Posterior cingulate gyrus (tissue), 11 donors: ENCODE measurements at places on chromosomes 5 and 9.

DNA sequence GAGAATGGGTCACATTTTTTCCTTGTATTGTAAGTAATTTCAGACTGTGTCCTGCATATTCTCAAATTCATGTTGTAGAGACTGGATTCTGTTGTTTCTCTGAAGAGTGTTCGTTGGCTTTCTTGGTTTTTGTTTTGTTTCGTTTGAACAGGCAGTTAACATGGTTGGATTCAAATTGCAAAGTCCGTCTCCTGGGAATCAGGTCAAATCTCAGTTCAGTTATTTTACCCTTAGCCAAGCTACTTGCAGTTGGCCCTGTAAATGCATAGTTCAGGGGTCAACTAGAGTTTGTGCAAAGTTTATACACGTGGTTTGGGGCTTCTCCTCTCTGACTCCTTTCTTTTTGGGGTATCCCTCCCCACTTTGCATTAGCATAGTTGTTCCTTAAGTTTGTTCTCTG, 21.7 kb upstream of the FBXW11 start:
- no peak for DNase-seq

DNA sequence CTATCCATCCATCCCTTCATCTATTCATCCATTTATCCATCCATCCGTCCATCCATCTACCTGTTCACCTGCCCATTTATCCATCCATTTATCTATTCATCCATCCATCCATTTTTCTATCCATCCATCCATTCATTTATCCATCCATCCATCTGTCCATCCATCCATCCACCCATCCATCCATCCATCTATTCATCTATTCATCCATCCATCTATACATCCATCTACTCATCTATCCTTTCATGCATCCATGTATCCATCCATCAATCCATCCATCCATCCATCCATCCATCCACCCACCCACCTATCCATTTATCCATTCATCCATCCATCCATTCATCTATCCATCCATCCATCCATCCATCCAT, 10.8 kb downstream of the COL27A1 start:
- DNase-seq = no peak

DNA sequence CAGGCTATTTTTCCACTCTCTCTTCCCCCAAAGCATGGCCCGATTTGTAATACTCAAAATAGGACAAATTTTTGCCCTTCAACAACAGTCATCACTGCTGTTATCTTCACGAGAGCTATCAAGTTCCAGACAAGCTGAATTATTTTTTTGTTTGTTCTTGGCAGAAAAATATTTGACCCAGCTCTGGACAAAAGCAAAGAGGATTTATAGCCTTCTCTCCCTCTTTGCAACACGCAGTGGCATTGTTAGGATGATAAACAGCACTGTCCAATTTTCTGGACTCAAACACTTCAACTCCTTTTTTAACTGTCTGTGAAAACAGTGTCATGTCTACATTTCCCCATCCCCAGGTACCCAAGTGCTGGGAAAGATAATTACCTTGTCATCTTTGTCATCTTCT, 160.3 kb downstream of the SLF1 start:
- no peak for DNase-seq

DNA sequence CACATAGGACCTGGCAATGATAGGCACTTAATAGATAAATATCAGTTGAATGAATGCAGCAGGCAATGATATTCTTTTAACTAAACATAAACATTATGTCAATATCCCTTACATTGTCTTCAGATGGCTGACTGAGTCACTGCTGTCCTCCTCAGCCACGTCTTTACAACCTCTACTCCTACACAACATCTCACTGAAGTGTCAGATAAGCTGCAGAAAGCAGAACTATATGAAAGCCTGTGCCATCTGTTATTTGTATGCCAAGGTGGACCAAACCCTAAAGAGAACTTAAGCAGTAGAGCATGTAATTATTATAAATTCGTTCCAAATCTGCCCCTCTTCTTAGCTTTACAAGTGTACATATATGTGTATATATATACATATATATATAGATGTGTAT, 271.2 kb downstream of the RASEF start:
- no peak for DNase-seq

- DNase-seq = no peak
Observed at GRCh38 chr5:39177631-39177964, 41.8 kb downstream of the FYB1 start.

DNA sequence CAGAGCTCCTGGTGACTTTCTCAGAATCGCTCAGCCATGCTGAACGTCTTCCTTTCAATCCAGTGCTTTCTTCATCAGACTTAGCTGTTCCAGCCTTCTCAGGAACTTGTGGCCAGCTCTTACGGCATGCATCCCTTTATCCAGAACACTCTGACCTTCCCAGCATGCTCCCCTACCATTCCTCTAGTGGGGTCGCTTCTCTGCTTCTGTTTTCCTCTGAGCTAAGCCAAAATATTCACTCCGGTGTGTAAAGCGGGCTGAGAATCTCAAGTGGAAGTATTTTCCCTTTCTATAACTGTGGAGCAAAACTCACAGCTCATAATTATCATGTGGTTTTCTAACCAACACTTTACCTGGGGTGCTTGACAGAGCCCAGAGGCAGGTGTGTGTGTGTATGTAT, 6.2 kb downstream of the DCANP1 start:
- DNase-seq = no peak

GRCh38 chr5:180436275-180436674, 57.9 kb upstream of the CNOT6 start:
- DNase-seq = no peak

DNA sequence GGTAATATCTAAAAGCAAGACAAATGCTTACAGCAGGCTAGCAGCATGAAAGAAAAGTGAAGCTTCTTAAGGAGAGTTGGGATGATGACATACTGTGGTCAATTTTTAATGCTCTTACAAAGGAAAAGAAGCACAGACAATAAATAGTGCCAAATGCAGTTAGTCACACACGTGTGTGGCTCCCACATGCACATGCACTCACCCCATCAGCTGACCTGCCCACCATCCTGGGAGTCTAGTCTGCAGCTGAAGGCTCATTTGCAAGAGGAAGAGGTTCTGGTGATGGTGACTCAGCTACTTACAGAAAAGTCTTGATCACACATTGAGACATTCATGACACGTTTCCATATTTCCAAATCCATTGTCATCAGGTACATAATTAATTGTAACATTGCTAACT, 129.3 kb downstream of the MRPL36 start:
- DNase-seq = peak; percentile 16

DNA sequence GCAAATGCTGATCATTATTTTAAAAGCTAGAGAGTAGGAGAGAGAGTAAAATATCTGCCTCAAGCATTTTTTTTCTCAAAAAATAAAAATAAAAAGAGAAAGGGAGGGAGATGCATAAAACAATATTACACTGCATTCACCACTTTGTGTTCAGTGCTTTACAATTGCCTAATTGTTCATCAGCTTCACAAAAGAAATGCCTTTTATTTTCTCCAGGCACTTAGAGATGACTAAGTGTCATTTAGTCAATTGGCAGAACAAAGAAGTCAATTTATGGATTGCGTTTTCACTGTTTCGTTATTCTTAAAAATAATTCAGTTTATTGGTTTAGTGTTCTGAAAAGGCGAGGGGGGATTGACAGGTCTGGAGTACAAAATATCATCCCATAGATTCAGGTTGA, 232.5 kb upstream of the CCNH start:
- DNase-seq = no peak

DNA sequence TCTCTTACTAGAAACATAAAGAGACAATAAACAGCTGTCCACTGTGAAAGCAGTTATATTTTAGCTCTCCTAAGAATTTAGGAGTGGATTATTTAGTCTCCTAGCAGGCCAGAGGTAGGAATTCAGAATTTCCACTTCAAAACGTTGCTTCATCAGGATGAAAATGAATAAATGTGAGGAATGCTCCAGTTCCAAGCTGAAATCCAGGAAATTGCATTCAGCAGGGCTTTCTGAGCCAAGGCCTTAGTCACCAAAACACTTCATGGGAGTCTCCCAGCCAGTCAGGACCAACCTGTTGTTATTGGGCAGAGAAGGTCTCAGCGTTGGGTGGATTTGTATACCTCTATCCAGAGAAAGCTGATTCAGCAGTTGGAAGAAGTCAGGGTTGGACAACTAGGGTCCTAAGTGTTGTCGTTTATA, 1040.3 kb downstream of the TLE1 start:
- DNase-seq = peak; percentile 31

- DNase-seq = no peak
Observed at GRCh38 chr9:113563826-113564497, 100.4 kb downstream of the RGS3 start.

DNA sequence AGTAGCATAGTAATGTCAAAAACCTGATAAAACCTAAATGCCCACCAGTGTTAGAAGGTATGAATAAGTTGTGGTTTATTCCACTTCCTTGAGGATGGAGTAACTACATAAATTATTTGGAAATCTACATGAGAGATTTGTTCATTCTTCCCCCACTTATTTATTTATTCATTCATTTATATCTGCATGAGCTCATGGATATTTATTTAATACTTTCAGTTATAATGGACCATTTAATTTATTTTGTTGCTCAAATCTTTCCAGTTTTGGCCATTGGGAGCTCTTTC, 223.8 kb upstream of the S1PR3 start:
- DNase-seq = no peak

- DNase-seq = peak; percentile 40
Observed at GRCh38 chr9:95313010-95313498, 4.5 kb downstream of the FANCC start.

GRCh38 chr5:29516224-29516623, 1677.3 kb upstream of the CDH6 start:
- no peak for DNase-seq

GRCh38 chr5:143057580-143057999, 287.4 kb downstream of the ARHGAP26 start:
- DNase-seq = no peak

DNA sequence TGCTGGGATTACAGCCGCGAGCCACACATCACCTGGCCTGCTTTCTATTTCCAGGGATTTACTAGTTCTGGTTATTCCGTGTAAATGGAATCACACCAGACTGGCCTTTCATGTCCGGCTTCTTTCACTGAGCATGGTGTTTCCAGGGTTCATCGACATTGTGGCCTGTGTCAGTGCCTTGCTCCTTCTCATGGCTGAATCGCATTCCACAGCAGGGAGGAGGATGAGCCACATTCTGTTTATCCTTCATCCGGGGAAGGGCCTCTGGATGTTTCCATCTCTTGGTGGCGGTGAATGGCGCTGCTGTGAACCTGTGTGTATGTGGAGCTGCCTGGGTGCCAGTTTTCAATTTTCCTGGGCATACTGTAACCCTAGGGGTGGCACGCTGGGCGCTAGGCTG, 58.7 kb upstream of the RNU6ATAC start:
- no peak for DNase-seq

DNA sequence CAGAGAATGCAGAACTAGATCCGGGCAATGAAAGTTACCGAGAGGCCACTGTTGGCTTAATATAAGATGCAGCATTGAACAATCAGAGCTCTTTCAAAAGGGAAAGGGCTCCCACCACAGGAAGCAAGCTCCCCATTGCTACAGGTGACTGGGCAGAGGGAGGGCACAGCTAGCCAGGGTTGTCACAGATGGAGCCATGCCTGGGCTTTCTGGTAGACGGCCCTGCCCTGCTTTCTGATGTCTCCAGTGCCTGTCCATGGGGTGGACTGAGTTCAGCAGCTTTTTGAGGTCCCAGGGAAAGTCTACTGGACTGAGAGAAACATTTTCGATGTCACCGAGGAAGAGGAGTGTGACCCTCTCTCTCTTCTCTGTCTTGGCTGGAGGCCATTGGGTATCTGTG, 14.1 kb downstream of the RGS3 start:
- DNase-seq = no peak

DNA sequence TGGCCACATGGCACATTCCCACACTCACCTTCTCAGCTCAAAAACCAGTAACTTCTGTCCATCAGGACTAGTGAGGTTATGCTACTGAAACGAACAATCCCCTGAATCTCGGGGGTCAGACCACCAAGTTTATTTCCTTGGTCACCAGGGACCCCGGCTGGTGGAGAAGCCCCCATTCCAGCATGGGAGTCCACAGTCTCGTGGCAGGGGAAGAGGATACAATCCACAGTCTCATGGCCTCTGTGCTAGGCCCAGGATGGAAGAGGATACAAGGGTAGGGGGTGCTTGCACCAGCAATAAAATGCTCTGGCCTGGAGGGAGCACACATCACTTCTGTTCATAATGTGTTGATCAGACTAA, 7.4 kb upstream of the CARD19 start:
- DNase-seq = no peak

DNA sequence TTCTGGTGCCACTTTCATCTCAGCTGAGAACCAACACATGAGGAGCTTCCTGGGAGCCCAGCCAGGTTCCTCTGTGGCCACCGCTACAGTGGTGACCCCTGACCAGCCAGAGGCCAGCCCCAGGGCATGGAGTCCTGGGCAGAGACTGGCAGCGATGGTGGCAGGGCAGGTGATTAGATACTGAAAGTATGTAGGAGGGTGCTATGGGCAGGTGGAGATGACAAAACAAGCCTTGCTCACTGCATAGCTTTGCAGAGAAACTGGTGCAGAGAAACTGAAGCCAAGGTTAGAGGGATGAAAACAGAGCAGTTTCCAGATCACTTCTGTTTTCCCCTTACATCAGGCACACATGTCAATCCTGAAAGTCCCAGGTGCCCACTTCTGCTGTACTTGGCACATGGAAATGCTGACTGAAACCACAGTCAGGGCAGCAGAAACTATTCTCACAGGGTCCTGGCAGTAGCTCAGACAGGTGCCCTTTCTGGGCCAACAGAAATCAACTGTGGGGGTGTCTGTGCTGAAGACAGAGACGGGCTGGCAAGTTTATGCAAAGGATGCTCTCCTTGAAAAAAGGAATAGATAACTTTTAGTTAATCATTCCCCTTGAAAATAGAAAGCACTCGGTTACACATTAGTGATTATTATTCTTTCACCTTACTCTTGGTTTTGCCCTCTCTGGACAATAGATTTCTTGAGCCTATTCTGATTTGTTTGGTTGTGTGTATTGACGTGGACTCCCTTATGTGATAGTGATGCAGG, 90.3 kb downstream of the ANKRD55 start:
- DNase-seq = no peak
